Hepatic stellate cell (primary cell): ENCODE measurements at places on chromosomes 11 and 22.

GRCh38 chr11:104525416-104525815 lies 361.5 kb upstream of the PDGFD start:
- DNase-seq: no peak

DNA sequence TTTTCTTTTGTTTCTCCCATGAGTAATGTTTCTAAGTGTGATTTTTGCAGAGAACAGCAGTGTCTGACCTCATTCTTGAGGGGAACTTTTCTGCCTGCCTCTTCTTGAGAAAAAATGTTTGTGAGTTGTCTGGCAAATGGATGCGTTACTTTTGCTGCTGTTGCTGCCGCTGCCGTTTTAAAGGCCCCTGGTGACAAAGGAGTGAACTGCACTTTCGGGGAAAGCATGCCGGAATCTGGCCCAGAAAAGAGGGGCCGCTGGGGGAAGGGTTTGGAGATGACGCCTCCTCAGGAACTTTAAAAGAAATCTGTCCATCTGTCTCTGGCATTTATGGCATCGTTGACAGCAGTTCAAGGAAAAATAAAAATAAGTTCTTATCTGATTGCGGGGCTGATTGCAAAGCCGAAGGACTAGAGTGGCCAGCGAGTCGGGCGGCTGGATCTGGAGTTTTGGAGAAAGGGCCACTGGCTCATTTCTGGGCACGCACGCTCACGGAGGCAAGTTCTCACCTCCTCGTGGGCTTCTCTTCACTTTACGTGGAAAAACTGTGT lies 16.5 kb downstream of the ZBTB16 start:
- peak; percentile 29 for DNase-seq

DNA sequence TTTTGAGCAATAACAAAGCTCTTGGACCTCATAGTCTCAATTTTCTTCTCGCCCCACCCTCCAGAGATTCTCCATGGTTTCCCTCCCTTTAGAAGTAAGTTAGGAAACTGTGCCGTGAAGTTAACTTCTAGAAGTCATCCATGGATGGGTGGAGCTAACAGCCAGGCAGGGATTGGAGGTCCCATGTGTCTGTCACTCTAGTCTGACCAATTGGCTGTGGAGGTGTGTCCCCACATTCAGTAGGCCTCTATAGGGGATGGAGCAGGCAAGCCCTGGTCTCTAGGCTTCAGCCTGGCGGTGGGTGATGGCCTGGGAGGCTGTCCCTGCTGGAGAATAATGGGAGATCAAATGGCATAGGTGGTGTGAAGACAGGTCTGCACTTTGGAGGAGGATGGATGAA lies 50.7 kb downstream of the TP53I11 start:
- DNase-seq: peak; percentile 68

GRCh38 chr11:118295815-118296454 lies 8.6 kb upstream of the CD3E start:
- no peak for DNase-seq

- DNase-seq: no peak
These were observed 71.7 kb downstream of the PKNOX2 start for GRCh38 chr11:125236072-125236825.
